ENCODE measurements at places on chromosomes 13 and 19.

DNA sequence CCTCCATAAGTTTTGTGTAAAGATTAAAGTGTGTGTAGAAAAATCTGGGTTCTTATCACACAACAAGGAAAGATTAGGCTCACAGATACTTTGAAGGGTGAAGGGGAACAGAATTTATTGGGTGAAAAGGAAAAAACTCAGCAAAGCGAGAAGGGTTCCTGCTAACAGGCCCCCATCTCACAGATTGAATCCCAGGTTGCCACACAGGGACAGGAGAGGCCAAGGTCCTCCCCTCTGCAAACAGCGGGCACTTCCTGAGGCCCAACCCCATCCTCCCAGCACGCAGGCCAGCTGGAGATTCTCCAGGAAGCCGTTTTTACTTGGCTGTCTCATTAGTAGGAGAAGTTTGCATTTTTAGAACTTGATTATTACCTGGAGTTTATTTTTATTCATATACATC is 15.2 kb upstream of the ERCC5 start:
- DNase-seq = no peak

- no peak for DNase-seq
Measured at GRCh38 chr19:42068756-42069571, 1.0 kb downstream of the GRIK5 start.

DNA sequence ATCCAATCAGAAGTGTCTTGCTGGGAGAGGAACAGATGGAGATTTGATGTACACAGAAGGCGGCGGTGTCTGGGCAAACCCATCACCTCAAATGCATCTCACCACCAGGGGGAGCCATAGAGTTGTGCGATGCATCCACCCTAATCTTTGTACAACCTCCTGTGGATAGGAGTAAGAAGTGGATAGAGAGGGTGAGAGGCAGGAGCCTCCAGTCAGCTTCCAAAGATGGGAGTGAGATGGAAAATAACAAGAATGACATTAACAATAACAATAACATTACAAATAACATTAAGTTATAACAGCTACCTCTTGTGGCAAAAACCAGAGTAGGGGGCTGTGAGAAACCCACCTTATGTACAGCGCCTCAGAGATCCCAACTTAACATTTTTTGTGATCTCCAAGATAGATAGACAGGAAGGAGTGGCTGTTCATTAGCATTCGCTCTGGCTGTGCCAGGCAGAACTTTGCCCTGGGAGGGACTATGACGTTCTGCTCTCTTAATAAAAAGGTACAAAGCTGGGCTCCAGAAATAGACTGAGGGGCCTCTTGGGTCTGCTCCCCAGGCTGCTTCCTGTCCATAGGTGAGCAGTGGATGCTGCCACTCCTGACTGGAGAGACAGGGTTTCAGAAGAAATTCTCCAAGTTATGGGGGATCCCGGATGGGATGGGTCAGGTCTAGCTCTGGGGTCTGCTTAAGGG is 5.2 kb upstream of the CEACAM18 start:
- peak; percentile 66 for DNase-seq

DNA sequence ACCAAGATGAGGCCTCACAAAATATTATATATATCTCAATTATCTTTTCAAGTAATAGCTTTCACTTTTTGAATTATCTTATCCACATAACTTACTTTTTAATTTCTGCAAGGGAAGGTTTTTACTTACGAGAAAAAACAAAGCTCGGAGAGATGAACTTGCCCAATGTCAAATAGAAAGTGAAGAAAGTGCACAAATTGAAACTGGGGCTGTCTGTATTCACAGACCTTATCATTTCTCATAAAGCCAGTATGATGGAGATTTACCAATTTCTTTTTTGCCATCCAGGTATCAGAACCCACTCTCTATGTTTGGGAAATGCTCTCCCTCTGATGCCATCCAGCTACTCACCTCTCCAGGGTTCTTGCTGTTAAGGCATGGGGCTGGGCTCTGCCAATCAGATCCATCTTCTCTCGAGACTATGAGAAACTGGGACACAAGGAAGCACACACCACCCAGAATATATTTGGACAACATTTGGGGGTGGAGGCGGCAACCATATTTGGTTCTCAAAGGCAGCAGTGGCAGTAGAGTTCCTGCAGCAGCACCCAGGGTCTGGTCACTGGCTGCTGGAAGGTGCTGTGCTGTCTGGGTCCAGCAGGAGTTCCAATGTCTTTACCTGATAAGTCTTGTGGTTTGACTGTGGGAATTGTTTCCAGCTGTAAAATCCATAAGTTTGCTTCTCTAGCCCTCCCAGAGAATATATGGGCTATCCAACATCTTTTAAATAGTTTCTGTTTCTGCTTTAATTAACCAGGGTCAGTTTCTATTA is 45.8 kb upstream of the SCEL start:
- DNase-seq = no peak

DNA sequence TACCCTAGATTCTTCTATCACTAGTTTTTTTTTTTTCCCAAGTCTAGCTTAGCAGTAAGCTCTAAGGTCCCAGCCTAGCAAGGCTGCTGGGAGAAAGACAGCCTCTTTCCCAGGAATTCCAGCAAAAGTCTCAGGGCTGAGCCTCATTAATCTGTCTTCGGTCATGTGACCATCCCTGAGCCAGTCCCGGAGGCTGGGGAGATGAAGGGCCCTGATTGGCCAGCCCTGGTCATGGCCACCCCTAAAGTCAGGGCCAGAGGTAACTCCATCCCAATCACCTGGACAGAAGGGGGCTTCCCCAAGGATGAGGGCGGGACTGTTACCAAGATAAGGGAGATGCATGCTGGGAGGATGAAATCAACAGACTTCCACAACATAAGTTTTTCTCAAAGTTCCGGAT is 43.3 kb downstream of the CCNE1 start:
- DNase-seq = no peak

DNA sequence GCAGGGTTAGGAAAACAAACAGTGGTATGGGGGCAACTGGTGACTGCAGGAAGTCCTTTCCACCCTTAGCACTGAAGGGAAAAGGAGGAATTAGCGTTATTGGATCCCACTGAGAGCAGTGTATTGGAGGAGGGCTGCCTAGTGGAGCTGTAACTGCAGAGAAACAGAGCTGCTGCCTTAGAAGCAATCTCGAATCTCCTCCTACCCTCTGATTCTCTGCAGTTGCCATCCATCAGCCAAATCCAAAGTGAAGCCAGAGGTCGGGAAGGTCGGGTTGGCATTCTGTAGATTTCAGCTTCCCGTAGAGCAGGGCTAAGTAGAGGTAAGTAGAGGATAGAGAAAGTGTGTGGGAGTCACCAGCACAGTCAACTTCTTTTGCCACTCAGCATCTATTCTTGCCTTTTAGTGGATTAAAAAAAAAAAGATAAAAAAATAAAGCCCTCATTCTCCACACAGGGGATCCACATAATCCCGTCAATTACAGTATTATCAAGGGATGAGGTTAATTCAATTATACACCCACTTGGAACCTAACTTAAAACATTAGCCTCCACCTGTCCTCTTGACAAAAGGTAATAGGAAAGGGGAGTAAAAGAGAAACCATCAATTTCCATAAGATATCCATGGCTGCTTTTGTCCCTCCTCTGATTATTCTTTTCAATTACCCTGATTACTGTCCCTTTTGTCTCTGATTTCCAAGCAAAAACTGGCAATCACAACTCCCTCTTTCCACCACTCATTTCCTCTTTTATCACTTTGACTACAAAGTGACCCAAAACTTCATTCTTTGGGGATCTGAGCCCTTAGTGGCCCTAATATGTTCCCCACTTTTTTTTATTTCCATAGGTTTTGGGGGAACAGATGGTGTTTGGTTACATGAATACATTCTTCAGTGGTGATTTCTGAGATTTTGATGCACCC is 234.7 kb downstream of the RBM26 start:
- no peak for DNase-seq

DNA sequence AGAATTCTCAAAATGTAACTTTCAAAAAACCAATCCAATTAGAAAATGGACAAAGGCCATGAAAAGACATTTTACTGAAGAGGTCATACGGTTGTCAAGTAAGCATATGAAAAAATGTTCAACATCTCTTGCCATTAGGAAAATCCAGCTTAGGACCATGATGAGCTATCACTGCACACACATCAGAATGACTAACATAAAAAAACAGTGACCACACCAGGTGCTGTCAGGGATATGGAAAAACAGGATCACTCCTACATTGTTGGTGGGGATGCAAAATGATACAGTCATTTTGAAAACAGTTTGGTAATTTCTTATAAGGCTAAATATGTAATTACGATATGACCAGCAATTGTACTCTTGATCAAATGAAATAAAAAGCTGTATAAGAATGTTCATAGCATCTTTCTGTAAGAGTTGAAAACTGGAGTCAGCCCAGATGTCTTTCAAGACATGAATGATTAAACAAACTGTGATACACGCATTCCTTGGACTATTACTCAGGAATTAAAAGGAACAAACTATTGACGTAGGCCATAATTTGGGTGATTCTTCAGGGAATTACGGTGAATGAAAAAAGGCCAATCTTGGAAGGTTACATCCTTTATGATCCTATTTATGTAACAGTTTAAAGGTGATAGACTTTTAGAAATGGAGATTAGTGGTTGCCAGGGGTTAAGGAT is 26.9 kb upstream of the RCBTB2 start:
- DNase-seq = no peak

DNA sequence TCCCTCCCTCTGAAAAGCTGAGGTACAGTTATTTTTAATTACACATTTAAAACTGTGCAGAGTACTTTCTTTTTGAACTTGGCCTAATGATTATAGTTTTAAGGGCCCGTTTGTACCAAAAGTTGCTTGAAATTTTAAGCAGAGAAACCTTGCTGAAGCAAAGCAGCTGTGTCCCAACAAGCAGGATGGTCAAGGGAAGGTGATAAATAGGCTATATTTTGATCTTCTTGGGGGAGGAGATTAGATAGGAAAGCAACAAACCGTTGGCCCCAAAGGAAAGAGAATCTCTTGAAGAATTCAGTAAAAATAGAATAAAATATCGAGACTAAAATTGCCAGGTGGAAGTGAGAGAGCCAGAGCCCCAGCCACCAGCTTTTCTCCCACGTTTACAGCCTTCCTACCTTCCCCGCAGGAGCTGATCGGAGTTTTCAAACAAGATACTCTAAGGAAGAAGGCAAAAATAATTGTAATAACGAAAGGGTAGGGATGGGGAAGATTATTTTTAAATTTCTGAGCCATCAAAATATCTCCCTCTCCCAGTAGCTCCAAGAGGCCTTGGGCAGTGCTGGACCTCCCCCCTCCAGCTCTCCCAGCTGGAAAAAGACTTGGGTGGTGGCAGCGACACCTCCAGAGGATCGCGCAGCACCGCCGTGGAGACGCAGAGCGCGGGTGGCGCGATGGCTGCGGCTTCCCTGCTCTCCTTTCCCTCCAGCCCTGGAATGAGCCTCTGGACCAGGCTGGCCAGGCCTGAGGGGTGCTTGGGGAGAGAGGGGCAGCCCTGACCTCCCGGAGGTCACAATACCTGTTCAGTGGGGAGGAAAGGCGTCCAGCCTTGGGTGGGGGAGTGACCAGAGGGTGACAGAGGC is 5.8 kb downstream of the ZIC2 start:
- DNase-seq = no peak

- no peak for DNase-seq
Measured at GRCh38 chr19:17023805-17024204, 2.8 kb downstream of the CPAMD8 start.

- no peak for DNase-seq
Measured at GRCh38 chr13:73973156-73973555, 161.0 kb downstream of the KLF12 start.

GRCh38 chr13:40109351-40109844 is 453.9 kb downstream of the COG6 start:
- no peak for DNase-seq

GRCh38 chr13:40149611-40150274 is 494.3 kb downstream of the COG6 start:
- no peak for DNase-seq

GRCh38 chr19:5799247-5800241 is 5.3 kb upstream of the NRTN start:
- DNase-seq = no peak

- no peak for DNase-seq
Measured at GRCh38 chr13:90792335-90792734, 555.2 kb upstream of the MIR17HG start.

GRCh38 chr19:4870025-4870700 is 2.7 kb upstream of the PLIN3 start:
- DNase-seq = no peak

DNA sequence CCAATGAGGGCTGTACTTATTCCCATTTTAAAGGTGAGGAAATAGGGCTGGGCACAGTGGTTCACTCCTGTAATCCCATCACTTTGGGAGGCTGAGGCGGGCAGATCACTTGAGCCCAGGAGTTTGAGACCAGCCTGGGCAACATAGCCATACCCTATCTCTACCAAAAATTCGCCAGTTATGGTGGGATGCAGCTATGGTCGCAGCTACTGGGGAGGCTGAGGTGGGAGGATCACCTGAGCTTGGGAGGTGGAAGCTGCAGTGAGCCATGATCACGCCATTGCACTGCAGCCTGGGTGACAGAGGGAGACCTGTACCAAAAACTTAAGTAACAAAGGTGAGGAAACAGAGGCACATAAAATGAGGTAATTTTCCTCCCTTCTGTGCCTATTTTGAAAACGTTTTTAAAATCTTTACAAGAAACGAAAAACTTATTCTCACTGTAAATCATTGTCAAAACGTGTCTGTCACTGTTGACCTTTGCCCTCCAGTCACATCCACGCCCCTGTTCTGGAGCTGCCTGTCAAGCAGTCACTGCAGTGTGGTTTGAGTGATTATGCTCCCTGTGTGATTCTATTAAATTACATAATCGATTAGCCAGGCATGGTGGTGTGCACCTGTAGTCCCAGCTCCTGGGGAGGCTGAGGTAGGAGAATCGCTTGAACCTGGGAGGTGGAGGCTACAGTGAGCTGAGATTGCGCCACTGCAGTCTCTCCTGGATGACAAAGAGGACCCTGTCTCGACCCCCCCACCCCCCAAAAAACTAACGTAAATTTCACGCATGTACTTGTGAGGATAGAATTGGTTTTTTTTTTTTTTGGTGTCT is 12.5 kb downstream of the NOP53 start:
- DNase-seq = no peak

GRCh38 chr13:106942563-106942962 is 374.6 kb upstream of the ARGLU1 start:
- DNase-seq = no peak

GRCh38 chr19:31249217-31249616 is 100.0 kb downstream of the TSHZ3 start:
- no peak for DNase-seq

DNA sequence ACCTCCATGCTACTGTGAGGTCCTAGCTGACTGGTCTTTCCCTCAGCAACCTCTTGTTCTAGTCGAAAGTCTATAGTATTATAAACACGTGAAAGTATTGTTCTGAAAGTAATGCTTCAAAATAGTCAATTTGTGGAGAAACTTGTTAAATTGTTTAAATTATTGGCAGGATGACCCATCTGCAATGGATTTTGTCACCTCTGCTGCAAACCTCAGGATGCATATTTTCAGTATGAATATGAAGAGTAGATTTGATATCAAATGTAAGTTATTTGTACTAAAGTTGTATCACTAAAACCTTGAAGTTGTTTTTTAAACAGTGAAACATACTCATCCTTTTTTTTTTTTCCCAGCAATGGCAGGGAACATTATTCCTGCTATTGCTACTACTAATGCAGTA is 25.9 kb downstream of the UBA2 start:
- DNase-seq = no peak

GRCh38 chr19:32542477-32543108 is 38.4 kb upstream of the PDCD5 start:
- no peak for DNase-seq
